ENCODE measurements at places on chromosomes 3 and 15.

DNA sequence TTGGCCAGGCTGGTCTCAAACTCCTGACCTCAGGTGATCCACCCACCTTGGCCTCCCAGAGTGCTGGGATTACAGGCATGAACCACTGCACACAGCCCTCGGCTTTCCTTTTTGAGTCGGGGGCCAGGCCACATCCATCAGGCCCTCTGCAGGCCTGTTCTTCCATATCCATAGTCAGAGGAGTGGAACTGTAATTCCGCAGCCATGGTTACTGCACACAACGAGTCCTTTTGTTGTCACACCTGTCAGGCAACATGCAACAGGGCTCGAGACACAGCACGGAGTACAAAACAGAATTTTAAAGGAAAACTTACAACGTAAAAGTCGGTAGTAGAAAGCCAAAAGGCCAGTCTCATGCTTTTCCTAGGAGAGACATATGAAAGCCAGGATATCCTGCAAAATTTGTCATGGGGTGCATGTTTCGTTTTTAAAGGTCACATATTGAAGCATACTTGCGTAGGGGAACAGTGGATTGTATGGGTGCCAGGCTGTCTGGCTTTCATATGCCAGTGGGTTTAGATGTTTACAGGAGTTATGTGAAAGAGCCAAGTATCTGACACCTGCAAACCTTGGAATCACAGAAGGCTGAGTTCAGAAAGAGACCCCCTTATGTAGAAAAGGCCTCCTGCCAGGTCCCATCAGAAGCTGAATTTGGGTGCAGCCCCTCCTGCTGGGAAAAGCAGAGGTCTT, 63.2 kb upstream of the LPP start:
- DNase-seq: no peak

- DNase-seq: no peak
Observed at GRCh38 chr3:84755860-84756259, 202.9 kb upstream of the CADM2 start.

- no peak for DNase-seq
Observed at GRCh38 chr3:133832802-133833144, 27.2 kb downstream of the SRPRB start.

- no peak for DNase-seq
Observed at GRCh38 chr3:159664006-159664405, 324.6 kb upstream of the IL12A start.

DNA sequence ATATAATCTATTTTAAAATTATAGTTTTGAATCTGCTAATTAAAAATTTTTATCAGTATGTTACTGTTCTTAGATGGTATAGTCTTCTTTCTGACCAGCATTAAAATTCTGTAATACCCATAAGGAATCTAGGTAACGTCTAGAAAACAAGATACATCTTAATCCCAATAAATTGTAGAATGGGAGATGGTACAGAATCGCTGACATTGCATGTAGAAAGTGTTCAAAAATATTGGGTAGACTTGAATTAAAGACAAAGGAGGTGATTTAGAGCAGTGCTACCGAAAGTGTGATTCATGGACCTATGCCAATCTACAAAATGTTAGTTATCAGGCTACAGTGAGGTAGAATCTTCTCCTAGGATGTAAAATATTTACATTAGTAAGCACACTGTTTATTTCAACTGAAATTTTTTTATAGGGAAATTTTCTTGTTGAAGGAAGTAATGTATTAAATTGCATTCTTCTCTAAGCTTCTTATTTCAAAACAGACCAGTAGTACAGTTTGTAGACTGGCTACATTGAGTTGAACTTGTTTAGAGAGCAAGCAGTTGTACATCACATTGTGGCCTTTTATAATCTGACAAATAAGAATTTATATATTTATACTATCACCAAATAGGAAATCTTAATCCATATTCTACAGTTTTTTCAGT, 17.1 kb downstream of the MINDY2 start:
- no peak for DNase-seq

DNA sequence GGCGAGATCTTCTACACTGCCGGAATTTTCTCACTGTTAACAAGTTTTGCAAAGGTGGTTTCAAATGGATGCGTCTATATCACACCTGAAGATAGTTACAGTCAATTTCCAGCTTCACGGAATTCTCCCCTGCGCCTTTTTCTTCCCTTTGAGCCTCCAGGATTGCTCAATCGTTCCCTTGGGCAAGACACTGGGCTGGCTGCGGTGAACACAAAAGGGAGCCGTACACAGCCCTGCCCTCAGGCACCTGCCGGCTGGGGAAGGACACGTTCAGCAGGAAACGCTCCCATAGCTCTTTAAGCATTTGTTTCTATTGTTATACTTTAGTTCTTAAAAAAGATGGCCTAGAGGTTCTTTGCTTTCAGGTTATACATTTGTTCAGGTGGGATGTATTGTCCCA, 85.7 kb downstream of the C3orf70 start:
- no peak for DNase-seq

DNA sequence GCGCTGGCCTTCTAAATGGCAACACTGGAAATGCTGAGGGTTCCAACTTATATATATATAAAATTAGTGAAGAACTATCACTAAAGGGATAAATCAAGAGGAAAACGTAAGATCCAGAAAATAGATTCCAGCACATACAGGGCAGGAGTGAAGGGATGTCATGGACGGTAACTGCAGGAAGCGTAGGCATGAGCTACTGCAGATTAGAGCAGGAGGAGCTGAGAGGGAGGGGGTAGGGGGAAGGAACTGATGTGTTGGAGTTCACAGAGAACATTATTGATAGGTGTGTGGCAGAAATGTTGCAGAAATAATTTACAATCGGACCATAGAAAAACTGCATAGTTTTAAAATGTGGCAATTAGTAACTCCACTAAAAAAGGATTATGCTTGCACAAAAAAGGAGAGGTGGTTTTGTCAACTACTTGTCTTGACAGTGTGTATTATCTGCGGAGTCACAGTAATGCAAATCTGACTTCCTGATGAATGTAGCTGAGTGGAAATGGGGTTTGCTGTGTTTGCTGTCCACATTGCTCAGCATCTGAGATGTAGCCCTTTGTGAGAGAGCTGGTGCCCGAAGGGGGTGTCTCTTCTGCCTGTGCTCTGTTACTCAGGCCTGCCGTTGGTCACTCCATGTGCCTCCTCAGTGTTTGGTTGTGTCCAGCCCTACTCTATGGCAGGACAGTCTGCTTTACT, 61.2 kb downstream of the PAK2 start:
- DNase-seq: no peak

- DNase-seq: no peak
Observed at GRCh38 chr3:15527031-15527459, 5.5 kb upstream of the COLQ start.

DNA sequence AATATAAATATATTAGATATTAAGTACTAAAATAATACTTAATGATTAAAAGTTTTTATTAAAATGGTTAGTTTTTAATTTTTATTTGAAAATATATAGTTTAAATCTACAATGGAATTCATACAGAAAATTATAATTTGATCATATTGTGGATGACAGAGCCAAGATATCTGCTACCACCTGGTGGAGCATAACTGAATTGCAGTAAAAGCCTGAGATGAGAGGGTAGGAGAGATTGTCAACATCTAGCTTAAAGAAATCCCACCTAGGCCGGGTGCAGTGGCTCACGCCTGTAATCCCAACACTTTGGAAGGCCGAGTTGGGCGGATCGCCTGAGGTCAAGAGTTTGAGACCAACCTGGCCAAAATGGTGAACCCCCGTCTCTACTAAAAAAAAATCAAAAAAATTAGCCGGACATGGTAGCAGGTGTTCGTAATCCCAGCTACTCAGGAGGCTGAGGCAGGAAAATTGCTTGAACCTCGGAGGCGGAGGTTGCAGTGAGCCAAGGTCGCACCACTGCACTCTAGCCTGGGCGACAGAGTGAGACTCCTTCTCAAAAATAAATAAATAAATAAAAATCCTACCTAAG, 25.1 kb upstream of the CSTA start:
- no peak for DNase-seq

DNA sequence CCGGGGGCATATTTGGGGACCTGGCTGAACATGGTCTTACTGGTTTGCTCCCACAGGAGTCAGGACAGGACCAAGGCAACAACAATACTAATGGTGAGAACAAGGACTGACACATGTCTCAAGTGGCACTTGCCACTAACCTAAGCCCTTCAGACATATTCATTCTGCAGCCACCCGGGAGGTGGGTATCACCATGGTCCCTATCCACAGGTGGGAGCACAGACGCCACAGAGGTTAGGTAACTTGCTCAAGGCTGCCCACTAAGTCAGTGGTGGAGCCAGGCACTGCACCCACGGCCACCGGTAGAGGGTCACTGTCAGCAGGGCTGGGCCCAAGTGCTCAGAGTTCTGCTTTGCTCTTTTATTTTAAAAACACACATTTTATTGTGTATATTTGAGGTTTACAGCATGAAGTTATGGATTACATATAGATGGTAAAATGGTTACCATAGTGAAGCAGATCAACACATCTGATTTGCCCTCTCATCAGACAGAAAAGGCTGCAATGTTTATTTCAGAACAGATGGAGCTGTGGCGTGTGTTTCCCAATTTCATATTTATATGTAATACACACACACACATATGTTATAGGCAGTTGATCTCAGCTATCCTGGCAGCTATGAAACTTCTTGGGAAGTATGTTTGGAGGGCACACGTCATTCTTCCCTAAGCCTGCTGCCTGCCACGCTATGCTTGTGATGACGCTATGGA, 30.0 kb upstream of the SLC41A3 start:
- DNase-seq: no peak

DNA sequence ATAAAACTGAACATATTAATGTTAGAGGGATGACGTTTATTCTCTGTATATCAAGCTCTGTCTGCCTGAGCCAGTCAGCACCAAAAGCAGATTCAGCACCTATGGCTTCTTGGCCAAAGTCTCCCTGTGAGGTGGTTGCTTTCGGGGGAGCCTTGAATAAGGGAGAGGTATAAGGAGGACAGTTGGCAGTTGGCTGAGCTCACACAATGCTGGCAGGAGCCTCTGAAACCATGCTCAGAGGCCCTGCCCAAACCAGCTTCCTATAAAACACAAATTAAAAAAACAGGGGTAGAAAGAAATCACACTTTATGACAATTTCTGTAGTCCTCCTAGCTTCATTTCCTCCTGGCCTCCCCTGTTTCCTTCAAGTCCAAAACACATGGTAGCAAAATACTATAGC, 18.8 kb downstream of the ARHGEF3 start:
- no peak for DNase-seq

DNA sequence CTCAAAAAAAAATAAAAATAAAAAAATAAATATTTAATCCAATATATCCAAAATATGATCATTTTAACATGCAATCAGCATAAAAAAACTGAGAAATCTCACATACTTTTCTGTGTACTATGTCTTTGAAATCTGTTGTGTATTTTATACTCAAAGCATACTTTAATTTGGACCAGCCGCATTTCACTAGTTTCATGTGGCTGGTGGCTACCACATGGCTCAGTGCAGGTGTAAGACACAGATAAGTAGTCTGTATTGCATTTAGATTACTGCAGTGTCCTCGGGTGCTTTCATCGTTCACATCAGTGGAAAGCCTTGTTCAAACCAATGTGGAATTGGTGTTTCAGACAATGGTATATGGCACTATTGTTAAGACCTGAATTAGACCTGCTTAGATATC, 11.0 kb downstream of the CRTC3 start:
- no peak for DNase-seq

GRCh38 chr3:124858275-124858674, 28.9 kb downstream of the ITGB5 start:
- DNase-seq: no peak

DNA sequence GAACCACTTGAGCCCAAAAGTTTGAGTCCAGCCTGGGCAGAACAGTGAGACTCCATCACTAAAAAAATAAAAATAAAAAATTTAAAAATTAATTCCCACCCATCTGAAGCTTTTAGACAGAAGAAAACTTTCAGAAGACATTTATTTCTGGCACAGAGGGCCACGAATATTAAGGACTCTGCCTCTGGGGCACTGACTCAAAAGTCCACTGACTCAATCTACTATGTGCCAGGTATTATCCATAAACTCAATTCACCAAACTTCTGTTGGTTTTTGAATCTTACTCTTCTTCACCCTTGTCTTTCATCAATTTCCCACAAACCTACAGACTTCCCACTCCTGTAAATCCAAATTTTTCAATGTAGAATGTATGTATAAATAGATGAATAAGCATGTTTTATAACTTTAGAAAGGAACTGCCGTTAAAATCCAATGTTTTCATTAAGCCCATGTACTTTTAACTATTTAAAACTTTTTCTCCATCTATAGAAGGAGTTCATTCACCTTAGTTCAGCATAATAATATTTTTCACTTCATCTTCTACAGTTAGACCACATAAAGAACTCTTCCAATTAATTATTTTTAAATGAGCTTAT, 19.9 kb downstream of the ATP13A3 start:
- DNase-seq: no peak

GRCh38 chr3:142904639-142905436, 16.0 kb upstream of the PCOLCE2 start:
- DNase-seq: no peak

DNA sequence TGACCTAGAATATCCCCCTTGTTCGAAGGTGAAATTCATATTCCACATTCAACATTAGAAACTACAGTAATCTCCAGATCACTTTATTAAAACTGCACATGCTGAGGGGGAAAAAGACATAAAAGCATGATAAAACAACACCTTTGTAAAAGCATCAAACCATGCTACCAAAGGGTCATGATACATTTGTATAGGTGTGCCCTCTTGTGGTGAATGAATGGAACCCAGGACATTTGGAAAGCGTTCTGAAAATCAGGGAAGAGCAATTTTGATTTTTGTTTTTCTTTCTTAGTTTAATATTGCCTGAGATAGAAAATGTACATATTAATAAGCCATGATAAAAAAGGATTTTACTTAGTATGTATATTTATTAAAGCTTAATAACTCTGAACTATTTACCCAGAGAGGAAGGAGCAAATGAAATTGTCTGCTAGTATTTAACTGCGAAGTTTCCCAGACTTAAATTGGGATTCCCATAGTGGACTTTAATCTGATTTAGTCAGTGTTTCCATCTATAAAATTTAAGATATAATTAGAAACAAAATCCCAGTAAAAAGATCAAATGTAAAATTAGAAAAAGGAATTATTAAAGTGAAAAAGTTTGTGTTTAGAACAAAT, 105.8 kb upstream of the ARL6 start:
- no peak for DNase-seq

DNA sequence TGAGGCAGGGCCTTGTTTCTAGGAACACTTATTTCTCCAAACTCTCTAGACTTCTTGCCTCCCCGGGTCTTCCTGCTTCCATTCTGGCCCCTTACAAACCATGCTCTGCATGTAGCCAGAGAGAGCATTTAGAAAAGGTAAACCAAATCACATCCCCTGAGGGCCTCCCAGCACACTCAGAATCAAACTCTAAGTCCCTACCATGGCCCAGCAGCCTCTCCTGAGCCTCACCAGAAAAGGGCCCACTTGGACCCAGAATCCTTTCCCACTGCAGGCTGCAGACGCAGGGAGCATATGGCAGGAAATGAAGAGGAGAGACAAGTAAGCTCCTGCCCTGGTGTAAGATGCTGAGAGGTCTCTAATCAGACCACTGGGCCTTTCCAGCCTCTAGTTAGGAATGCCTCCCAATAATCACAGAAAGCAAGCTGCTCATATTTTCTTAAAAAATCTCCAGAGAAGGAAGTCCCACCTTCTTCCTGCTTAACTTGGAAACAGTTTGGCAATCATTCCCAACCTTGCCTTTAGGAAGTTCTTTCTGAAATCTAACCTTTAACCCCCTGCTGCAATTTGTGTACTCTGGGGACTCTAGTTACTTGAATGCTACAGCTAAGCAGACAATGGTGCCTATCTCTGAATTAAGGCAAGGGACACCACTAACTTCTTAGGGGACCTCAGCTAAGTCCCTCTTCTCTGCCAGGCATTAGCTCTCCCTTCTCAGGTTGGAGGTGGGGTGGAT, 4.2 kb downstream of the AMOTL2 start:
- DNase-seq: no peak

All from liver (tissue), 10 donors.